MV-4-11 (cell line): ENCODE measurements at places on chromosomes 1 and 21.

DNA sequence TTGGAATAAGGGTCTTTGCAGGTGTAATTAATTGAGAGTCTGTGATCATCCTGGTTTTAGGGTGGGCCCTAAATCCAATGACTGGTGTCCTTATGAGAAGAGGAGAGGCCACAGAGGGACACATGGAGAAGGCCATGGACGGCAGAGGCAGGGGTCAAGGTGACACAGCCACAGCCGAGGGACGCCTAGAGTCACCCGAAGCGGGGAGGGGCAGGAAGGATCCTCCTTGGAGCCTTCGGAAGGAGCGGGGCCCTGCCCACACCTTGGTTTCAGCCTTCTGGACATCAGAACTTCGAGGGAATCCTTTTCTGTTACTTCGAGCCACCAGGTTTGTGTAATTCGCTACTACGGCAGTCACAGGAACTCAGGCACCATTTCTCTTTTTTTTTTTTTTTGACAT lies 31.1 kb downstream of the RRP1 start:
- no peak for DNase-seq

DNA sequence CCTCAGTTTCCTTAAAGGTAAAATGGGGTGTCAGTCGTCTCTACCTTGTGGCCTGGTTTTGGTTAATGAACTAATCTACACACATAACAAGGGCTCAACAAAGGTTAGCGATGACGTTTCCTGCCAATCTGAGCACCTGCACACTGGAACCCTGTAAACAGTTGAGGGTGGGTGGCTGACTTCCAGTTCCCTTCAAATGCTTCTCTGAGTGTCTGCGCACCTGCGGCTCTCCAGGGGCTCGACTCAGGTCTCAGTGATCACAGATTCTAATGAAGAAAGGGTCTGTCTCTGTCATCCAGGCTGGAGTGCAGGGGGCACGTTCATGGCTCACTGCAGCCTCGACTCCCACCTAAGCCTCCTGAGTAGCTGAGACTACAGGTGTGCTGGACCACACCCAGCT lies 3.3 kb upstream of the AGPAT3 start:
- DNase-seq: no peak

GRCh38 chr1:211336775-211337174 lies 10.1 kb downstream of the TRAF5 start:
- DNase-seq: no peak

- no peak for DNase-seq
These were observed 138.1 kb upstream of the KIF26B start for GRCh38 chr1:245016700-245017099.

GRCh38 chr1:78712467-78713051 lies 62.9 kb downstream of the IFI44 start:
- DNase-seq: no peak

DNA sequence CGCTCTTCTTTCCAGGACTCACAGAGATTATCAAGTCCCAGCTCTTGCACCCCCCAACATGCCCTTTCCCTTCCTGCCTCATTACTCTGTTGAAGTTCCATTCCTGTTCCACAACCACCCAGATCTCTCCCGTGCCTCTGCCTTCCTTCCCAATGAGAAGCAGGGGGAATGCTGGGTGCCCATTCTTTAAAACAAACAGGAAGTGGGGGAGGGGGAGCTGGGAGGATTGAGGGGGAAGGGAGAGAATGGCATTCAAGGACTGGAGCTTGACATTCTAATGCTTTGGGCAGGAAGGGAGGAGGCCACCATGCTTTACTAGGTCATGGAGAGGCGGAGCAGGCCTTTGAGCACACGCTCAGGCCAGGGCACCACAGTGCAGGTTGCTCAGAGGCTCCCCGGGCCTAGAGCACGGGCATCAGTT lies 150.3 kb upstream of the IRF2BP2 start:
- DNase-seq: no peak
